Bone marrow (tissue), 2 donors: ENCODE measurements at places on chromosomes 13 and 19.

- DNase-seq: no peak
Measured at GRCh38 chr19:4583961-4584669, 24.6 kb upstream of the SEMA6B start.

DNA sequence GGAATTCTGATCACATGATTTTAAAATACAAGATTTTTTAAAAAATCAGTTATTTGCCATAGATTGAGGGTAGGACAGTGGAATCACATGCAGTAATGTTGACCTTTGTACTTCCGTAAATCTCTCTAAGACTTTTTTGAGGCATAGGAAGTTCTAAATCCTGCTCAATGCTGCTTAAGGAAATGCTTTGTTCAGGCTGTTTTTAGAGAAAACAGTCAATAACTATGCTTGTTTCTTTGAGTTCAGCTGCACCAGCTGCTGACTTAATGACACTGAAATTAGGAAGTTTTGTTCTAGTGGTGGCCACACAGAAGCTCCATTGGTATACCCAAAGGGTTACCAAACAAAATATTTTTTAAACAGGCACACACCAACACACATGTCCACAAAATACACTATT is 60.9 kb downstream of the KLF12 start:
- no peak for DNase-seq

- no peak for DNase-seq
Measured at GRCh38 chr13:99929866-99930265, 41.7 kb downstream of the ZIC5 start.

DNA sequence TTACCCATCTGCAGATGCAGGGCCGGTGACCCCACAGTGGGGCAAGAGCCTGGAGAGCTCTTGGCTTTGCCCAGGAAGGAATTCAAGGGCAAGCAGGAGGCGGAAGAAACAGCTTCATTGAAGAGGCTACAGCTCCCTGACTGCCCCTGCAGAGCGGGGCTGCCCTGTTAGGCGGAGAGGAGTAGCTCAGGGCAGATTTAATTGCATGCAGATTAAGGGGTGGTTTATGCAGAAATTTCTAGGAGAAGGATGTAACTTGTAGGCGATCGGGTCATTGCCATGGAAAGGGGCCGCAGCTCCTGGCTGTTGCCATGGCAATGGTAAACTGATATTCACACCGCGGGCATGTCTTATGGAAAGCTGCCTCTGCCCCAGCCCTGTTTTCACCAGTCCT is 94.1 kb downstream of the ATP11A start:
- DNase-seq: no peak

- no peak for DNase-seq
Measured at GRCh38 chr13:106033659-106034058, 501.8 kb downstream of the EFNB2 start.

DNA sequence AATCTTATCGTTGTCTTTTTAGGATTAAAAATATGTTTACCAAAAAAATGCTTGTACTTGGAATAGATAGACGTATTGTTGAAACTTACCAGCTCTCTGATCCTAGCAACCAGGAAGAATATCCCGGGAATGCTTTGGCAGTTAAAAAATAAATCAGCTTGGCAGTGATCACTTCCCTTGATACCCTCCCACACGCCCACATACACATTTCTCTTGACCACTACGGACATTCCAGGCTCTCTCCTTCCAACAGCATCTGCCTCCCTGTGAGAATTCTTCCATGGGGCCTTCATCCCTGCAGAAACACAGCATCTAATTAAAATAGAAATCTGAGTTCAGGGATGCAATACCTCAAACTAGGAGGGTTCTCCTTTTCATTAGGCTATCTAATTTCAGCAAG is 57.9 kb downstream of the THSD1 start:
- no peak for DNase-seq

DNA sequence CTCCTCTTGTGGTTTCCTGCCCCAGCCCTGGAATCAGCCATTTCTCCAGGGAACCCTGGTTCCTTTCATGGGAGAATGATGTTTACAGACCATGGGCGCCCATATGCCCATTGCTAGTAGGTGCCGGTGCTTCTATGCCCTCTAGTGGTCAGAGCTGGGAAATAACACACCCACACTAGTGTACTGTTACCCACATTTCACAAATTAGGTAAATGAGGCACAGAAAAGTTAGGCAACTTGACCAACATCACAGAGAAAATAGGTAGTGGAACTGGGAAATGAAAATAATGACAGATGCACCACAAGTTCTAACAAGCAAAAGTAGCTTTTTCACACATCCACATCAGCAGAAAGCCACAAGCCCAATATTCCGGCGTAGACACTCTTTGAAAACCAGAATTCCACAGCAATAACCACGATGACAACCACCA is 1.3 kb upstream of the CEACAM3 start:
- DNase-seq: peak; percentile 10

GRCh38 chr13:106548064-106548696 is 12.7 kb upstream of the EFNB2 start:
- DNase-seq: no peak

- DNase-seq: no peak
Measured at GRCh38 chr13:95553581-95554385, 1.3 kb downstream of the CLDN10 start.

DNA sequence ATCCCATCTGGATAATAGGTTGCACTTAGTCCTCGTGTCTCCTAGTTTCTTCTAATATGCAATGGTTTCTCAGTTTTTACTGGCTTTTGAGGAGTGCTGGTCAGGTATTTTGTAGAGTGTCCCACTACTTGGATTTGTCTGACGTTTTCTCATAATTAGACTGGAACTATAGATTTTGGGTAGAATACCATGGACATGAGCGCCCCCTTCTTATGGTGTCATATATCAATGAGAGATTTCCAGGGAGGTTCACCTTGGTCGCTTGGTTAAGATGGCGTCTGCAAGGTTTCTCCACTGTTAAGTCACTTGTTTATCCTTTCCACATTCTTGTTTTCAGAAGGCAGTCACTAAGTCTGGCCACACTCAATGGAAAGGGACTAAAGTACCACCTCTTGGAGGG is 6.7 kb downstream of the SOHLH2 start:
- no peak for DNase-seq

DNA sequence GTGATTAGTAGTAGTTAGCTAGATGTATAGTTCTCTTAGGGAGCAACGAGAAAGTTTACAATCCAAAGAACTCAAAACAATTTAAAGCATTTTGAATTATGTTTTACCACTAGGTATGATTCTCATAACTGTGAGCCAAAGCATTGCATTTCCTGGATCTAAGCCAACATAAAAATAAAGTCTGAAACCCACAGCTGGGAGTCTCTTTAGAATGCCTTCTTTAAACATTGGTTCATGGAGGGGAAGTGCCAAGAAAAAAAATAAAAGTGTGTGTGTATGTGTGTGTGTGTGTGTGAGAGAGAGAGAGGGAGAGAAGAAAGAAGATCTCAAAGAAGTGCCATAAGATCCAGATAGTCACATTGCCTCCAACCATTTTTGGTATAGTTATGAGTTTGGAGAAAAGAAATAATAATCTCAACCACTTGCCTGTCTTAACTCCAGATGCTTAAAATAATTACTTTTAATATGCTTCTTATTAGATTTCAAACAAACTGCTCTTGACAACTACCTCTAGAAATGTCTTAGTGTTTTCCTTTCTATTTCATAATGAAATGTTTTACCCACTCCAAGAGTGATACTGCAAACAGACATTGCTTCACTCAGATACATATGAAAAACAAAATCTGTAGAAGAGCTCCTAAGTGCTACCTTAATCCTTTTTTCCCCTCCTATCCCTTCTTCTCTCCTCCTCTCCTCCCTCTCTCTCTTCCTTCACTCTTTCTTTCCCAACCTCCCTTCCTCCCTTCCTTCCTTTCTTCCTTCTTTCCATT is 554.1 kb downstream of the KCTD12 start:
- no peak for DNase-seq

DNA sequence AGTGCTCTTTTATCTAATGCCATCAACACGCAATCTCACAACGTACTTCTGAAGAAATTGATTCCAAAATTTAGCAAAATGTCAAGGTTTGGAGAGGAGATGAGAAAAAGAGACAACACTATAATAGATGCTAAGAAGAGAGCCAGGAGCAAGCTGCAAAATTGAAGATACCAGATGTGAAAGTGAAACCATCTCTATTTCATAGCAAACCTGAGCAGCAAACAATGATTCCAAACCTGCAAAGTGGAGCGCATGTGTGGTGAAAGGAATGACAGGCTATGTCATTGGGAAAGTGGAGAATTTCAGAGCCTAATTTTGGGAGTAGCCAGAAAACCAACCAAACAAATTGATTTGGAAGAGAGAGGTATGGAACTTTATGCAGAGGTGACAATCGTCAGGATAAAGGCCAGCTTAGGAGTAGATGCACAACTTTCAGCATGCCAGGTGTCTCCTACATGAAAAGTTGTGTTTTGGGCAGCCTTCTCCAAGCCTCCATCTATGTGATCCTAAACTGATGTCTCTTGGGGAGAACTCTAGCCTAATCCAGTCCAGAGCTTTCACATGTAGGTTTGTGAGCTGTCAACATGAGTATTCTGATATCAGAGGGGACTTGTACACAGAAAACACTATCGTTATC is 158.4 kb upstream of the FNDC3A start:
- DNase-seq: no peak
